ENCODE measurements at places on chromosomes 12 and 14. TPM values are rescaled to one million over a fixed set of nuclear protein-coding genes. Genes with fewer than 3 reads are reported as not detected.
A peak's percentile ranks its signal among the peaks of the same experiment; 100 is the strongest.

GRCh38 chr12:52246720-52247621, 13.9 kb downstream of the KRT7 start:
- DNase-seq, result no peak

DNA sequence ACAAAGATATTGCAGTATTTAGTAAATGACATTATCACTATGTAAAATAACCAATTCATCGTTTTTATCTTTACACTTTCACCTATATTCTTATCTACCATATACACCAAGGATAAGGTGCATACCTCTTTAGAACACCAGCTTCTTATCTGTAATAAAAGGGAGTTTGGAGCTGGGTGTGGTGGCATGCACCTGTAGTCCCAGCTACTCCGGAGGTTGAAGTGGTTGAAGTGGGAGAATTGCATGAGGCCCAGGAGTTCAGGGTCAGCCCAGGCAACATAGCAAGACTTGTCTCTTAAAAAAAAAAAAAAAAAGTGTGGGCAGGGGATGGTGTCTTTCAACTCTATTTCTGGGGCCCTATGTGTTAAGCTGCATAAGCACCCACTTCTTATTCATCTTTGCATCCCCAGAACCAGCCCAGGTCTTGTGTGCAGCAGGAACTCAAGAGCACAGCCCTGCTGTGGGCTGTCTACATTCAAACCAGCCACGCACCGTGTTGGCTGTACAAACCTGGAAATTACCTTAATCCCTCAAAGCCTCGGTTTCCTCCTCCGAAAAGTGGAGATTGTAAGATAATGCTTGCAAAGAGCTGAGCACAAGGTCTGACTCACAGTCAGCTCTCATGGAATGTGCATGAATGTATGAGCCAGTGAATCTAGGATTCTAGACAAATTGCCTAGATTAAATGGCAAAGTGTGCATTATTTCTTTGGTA, 256.6 kb upstream of the FOXN3 start:
- DNase-seq, result no peak

The C14orf39 gene
- not detected for polyA plus RNA-seq

The APOF gene
- polyA plus RNA-seq, result not detected

The LLPH gene
- polyA plus RNA-seq, result 28.7 TPM

- no peak for DNase-seq
Observed at GRCh38 chr14:71264260-71264659, 357.0 kb downstream of the PCNX1 start.

- no peak for DNase-seq
Observed at GRCh38 chr12:66013224-66013623, 117.3 kb downstream of the LLPH start.

GRCh38 chr12:40953076-40953475, 235.0 kb upstream of the PDZRN4 start:
- DNase-seq, result no peak

- no peak for DNase-seq
Observed at GRCh38 chr12:87920139-87920538, 109.1 kb downstream of the C12orf50 start.

DNA sequence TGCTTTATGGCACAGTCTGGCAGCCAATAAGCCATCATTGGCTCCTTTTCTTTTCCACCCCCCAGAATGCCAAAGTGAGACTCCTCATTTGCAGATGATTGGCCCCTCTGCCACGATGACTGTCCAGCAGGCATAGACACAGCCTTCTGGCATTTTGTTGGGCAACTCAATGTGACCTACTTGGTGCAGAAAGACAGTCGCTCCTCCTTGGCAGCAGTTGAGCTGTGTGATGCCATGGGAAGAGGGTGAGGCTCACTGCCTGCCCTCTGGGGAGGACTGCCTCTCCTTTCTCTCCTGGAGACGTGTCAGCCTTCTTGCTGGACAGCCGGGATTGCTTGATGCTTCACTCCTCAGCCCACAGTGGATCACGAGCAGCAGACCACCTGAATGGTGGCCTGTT, 264.9 kb downstream of the C12orf75 start:
- no peak for DNase-seq

The AQP6 gene
- polyA plus RNA-seq, result 74.1 TPM

- DNase-seq, result no peak
Observed at GRCh38 chr12:76706101-76706500, 57.8 kb upstream of the ZDHHC17 start.

- DNase-seq, result no peak
Observed at GRCh38 chr14:33098016-33098415, 159.3 kb downstream of the NPAS3 start.

The GRIN2B gene
- 0.26 TPM for polyA plus RNA-seq

The SCNN1A gene
- polyA plus RNA-seq, result 225 TPM

The DTX1 gene
- 7.3 TPM for polyA plus RNA-seq

GRCh38 chr12:78085542-78086182, 255.0 kb downstream of the NAV3 start:
- DNase-seq, result no peak

DNA sequence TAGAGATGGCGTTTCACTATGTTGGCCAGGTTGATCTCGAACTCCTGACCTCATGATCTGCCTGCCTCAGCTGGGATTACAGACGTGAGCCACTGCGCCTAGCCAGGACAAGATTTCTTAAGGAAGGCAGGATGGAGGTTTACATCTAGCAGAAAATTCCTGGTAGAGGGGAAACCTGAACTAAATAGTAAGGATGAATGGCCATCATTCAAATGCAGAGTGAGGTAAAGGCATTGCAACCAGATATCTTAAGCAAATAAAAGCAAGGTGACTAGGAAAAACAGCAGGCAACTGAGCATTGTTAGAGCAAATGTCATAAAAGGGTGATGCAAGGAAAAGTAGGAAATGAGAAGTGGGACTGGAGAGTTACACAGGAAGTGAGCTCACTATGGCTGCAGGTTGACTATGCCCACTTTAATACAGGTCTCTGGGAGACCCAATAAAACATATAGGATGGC, 133.0 kb downstream of the SOX5 start:
- DNase-seq, result no peak

The VWF gene
- 9.6 TPM for polyA plus RNA-seq

- DNase-seq, result no peak
Observed at GRCh38 chr12:47066278-47067025, 13.0 kb upstream of the PCED1B start.

DNA sequence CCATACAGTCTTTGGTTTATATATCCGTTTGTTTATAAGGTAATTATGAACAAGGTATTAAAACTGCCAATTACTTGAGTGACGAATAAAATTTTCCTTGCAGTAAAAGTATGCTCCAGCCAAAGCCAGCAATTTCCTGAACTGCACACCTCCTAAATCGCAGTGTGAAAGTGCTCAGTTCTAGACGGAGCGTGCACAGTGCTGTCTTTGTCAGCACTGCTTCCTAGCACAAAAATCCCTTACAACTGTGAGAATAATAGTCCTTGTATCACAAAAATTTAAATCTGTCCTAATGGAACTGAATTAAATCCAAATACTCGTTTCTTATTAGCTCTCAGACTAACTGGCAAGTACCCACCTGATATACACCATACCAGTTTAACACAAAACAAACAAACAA, 26.3 kb downstream of the LRIG3 start:
- DNase-seq, result no peak

The SYNDIG1L gene
- 0.47 TPM for polyA plus RNA-seq

- peak; percentile 88 for DNase-seq
Observed at GRCh38 chr12:47758834-47759690, at the start of gene RAPGEF3. Gene RAPGEF3, minus strand, starts transcription at chr12:47758880. Its CDS starts 324 bp downstream, at chr12:47758556.

GRCh38 chr12:26205941-26206340, 10.6 kb downstream of the SSPN start:
- DNase-seq, result no peak

The GPHB5 gene
- not detected for polyA plus RNA-seq

The RPGRIP1 gene
- polyA plus RNA-seq, result not detected

The CHGA gene
- polyA plus RNA-seq, result 6.6 TPM

The FAM186B gene
- polyA plus RNA-seq, result 0.34 TPM
